ENCODE measurements at places on chromosomes 12 and 14. TPM values are rescaled to one million over a fixed set of nuclear protein-coding genes. Genes with fewer than 3 reads are reported as not detected.

Gene CIPC
- 38.3 TPM for total RNA-seq

Gene FOXA1
- not detected for total RNA-seq

Gene TAS2R7
- not detected for total RNA-seq

Gene ADAMTS20
- total RNA-seq = not detected

Gene NGB
- total RNA-seq = not detected

Gene WSCD2
- 3.3 TPM for total RNA-seq

Gene TAS2R20
- total RNA-seq = 5.8 TPM

Gene TMCC3
- 6.9 TPM for total RNA-seq

Gene GPR68
- 1.8 TPM for total RNA-seq

Gene DBX2
- total RNA-seq = 0.27 TPM

Gene NKX2-1
- total RNA-seq = not detected

Gene STXBP6
- 3.1 TPM for total RNA-seq

Gene SLC8A3
- total RNA-seq = 0.95 TPM

Gene FOXM1
- total RNA-seq = not detected

Gene PTPN21
- 32.5 TPM for total RNA-seq

Gene KRT78
- not detected for total RNA-seq

Gene CLEC4D
- 0.63 TPM for total RNA-seq

Gene ACSS3
- total RNA-seq = 16.5 TPM

Gene HSPB8
- 172 TPM for total RNA-seq

Gene RHEBL1
- not detected for total RNA-seq
